Endothelial cell (in vitro differentiated cells): ENCODE measurements at places on chromosomes 3 and 15. TPM values are rescaled to one million over a fixed set of nuclear protein-coding genes. Genes with fewer than 3 reads are reported as not detected.

The KCNMB2 gene
- not detected for total RNA-seq

The CIDEC gene
- not detected for total RNA-seq

The SERPINI2 gene
- not detected for total RNA-seq

- H3K36me3 ChIP-seq = peaks cover 7% of the 10 kb centered on the region
- peaks cover 55% of the 10 kb centered on the region for H3K4me1 ChIP-seq
- peaks cover 14% of the 10 kb centered on the region for H3K27me3 ChIP-seq
- H3K4me3 ChIP-seq = no peak overlapping the region
Observed at GRCh38 chr3:128549283-128550112, 56.5 kb upstream of the GATA2 start.

DNA sequence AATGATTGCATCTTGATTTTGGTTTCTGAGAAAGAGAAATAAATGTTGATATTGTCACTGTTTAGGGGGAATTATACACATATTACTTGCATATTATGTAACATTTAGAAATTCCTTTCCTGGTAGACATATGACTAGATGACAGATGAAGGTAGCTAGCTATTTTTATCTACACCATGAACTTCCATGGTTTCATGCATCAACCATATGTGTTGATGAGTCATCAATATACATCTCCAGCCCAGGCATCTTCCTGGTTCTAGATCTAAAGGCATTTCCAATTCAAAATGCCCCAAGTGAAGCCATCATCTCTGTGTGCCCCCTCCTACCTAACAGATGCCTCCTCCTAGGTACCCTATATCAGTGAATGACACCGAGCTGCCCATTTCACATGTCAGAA is 9.5 kb upstream of the ADAMTSL3 start:
- H3K4me3 ChIP-seq = no peak overlapping the region
- H3K27me3 ChIP-seq = no peaks in the 10 kb centered on the region
- H3K4me1 ChIP-seq = no peaks in the 10 kb centered on the region
- H3K36me3 ChIP-seq = no peaks in the 10 kb centered on the region

GRCh38 chr3:171321559-171322360 is 138.4 kb downstream of the TNIK start:
- peaks cover 34% of the 10 kb centered on the region for H3K4me1 ChIP-seq
- no peaks in the 10 kb centered on the region for H3K27me3 ChIP-seq
- no peak overlapping the region for H3K4me3 ChIP-seq
- H3K27ac ChIP-seq = no peak overlapping the region
- no peak for DNase-seq

DNA sequence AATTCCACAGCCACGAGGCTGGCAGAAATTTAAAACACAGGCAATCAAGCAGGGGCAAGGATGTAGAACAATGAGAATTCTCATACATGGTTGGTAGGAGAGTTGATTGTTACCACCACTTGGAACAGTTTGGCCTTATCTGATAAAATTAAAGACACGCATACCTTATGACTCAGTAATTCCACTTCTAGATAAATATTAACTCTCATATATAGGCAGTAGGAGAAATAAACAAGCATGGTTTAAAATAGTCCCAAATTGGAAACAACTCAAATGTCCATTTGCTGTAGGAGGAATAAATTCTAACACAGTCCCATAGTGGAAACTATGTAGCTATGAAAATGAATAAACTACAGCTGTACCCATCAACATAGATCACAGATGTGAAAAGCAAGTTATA is 42.3 kb upstream of the USP3 start:
- DNase-seq = no peak
- no peaks in the 10 kb centered on the region for H3K27me3 ChIP-seq
- no peak overlapping the region for H3K4me3 ChIP-seq
- no peak overlapping the region for H3K27ac ChIP-seq
- peaks cover 11% of the 10 kb centered on the region for H3K4me1 ChIP-seq

GRCh38 chr15:62969442-62970089 is 73.0 kb upstream of the TPM1 start:
- H3K4me1 ChIP-seq = no peaks in the 10 kb centered on the region
- no peaks in the 10 kb centered on the region for H3K27me3 ChIP-seq
- DNase-seq = no peak
- no peaks in the 10 kb centered on the region for H3K36me3 ChIP-seq

DNA sequence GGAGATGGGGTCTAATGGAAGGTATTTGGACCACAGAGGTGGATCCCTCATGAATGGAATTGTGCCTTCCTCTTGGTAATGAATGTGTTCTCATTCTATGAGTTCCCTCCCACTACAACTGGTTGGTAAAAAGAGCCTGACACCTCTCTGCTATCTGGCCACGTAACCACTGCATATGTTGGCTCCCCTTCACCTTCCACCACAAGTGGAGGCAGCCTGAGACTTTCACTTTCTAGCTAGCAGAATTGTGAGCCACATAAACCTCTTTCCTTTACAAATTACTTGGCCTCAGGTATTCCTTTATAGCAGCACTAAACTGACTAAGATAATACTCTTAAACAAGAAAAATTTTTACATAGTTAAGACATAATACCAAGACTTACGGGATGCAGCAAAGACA is 155.3 kb downstream of the NR1I2 start:
- peaks cover 4% of the 10 kb centered on the region for H3K36me3 ChIP-seq
- H3K4me3 ChIP-seq = no peak overlapping the region
- no peaks in the 10 kb centered on the region for H3K4me1 ChIP-seq
- no peak overlapping the region for H3K27ac ChIP-seq
- DNase-seq = no peak

DNA sequence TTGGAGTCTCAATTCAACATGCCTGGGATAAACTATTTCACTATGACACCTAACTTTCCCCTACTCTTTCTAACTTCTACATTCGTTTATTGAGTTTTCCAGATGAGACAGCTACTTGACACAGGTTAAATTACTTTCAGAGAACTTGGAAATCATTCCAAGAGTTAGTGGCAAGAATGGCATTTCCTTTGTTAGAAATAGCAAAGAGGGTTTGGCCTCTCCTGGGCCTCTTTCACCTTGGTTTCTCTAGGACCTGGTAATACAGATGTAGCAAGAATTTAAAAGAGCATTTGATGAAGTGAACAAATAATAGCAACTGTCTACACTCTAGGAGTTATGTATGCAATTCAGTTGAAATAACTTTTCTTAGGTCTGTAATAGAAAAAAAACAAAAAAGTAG is 748.9 kb downstream of the MECOM start:
- no peak overlapping the region for H3K27ac ChIP-seq
- no peak overlapping the region for H3K4me3 ChIP-seq
- no peaks in the 10 kb centered on the region for H3K36me3 ChIP-seq
- H3K27me3 ChIP-seq = no peaks in the 10 kb centered on the region

- no peak overlapping the region for H3K27ac ChIP-seq
- no peak overlapping the region for H3K4me3 ChIP-seq
- H3K36me3 ChIP-seq = no peaks in the 10 kb centered on the region
- DNase-seq = peak; percentile 23
- H3K27me3 ChIP-seq = no peaks in the 10 kb centered on the region
- H3K4me1 ChIP-seq = no peaks in the 10 kb centered on the region
Observed at GRCh38 chr3:70358978-70359580, 46.6 kb upstream of the MDFIC2 start.
